ENCODE measurements at places on chromosomes 16 and 17. TPM values are rescaled to one million over a fixed set of nuclear protein-coding genes. Genes with fewer than 3 reads are reported as not detected.

Gene FBXO47
- not detected for total RNA-seq

Gene PIRT
- 5.3 TPM for total RNA-seq

Gene MRC2
- 23.8 TPM for total RNA-seq

Gene BEAN1
- total RNA-seq = 6.5 TPM

Gene IKZF3
- total RNA-seq = under 0.01 TPM

Gene SCARF1
- 4.6 TPM for total RNA-seq

Gene WFDC1
- 7.6 TPM for total RNA-seq

Gene C16orf46
- 10.1 TPM for total RNA-seq

Gene ZNF469
- total RNA-seq = 1.4 TPM

Gene SMIM36
- total RNA-seq = not detected

Gene NFAT5
- total RNA-seq = 25.8 TPM

Gene NPIPB9
- 4.6 TPM for total RNA-seq

Gene SPATA22
- total RNA-seq = 2.8 TPM

Gene KRTAP3-2
- not detected for total RNA-seq

Gene KRTAP9-6
- total RNA-seq = not detected

Gene UTS2R
- total RNA-seq = not detected

Gene MAP2K3
- total RNA-seq = 5.1 TPM

Gene BCAR1
- total RNA-seq = 25.8 TPM

Gene TSPAN10
- 0.23 TPM for total RNA-seq

Gene HSD17B1
- 0.92 TPM for total RNA-seq

Gene MMP15
- 19.4 TPM for total RNA-seq

Gene CIBAR2
- total RNA-seq = 4.8 TPM

Gene PPY
- not detected for total RNA-seq

Gene C17orf67
- 3.2 TPM for total RNA-seq

Gene CA10
- 93.2 TPM for total RNA-seq

Gene ACSM3
- 2.1 TPM for total RNA-seq

Gene ZNF205
- 15.9 TPM for total RNA-seq

Gene CHAD
- 0.46 TPM for total RNA-seq

Gene MRPL38
- total RNA-seq = 37.4 TPM

Gene SLX4
- 9.9 TPM for total RNA-seq

Gene CANT1
- total RNA-seq = 24.9 TPM

Gene TMEM170A
- total RNA-seq = 48.9 TPM

Measured in diencephalon (tissue), 1 donor.